ENCODE measurements at places on chromosomes 7 and 10.

- no peak for DNase-seq
Observed at GRCh38 chr10:52782554-52782953, 10.0 kb upstream of the MBL2 start.

DNA sequence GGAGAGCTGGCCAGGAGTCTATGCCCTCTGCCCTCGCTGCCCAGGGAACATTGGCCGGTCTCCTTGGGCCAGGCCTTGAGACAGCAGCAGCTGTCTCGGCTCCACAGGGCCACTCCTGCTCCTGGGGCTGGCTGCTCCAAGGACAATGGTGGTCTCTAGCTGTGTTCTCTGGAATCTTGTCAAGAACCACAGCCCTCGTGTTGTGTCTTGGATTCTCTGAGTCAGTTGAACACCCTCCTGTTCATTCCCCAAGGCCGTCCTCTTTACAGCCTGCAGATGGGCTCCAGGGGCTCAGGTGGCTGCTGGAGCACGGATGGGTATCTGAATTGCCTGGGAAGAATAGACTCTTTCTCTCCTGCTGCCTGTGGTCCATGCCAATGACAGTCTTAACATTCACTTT, 511.1 kb downstream of the GLRX3 start:
- DNase-seq = no peak

GRCh38 chr10:122267849-122268737, 3.0 kb upstream of the BTBD16 start:
- peak; percentile 56 for DNase-seq

GRCh38 chr7:117751775-117752174, 121.5 kb downstream of the CTTNBP2 start:
- DNase-seq = peak; percentile 49

GRCh38 chr7:151744051-151744580, 132.8 kb downstream of the PRKAG2 start:
- DNase-seq = no peak

- DNase-seq = no peak
Observed at GRCh38 chr10:48879451-48879850, 60.2 kb downstream of the LRRC18 start.

DNA sequence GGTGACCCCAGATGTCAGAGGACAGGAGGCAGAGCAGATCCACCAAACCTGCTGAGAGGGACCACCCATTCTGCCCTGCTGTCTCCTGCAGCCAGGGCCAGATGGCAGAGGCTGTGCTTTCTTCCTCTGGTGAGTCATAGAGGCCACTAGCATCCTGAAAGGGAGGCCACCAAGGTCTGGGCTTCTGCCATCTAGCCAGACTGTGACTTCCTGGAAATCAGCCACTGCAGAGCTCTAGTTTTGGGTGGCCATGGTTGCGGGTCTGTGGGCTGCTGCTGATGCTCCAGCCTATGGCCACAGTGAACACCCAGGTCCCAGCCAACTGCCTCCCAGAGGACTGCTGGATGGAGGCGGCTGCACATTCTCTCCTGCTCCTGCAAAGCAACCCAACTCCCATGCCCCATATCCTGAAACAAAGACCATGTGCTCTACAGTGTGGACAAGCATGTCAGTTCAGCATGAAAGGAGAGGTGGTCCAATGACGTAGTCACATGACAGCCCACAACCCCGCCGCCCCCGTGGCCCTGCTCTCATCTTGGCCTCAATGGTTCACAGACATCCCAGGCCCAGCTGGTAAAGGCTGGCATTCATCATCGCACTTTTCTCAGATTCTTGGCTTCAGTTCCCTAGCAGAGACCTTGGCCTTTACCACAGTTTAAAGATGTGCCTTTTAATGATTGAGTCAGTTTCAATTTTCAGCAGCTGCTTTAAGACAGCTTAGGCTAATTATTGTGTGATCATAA, 73.9 kb upstream of the CXCL12 start:
- DNase-seq = no peak

- DNase-seq = no peak
Observed at GRCh38 chr10:94878649-94879048, 59.8 kb upstream of the CYP2C9 start.

DNA sequence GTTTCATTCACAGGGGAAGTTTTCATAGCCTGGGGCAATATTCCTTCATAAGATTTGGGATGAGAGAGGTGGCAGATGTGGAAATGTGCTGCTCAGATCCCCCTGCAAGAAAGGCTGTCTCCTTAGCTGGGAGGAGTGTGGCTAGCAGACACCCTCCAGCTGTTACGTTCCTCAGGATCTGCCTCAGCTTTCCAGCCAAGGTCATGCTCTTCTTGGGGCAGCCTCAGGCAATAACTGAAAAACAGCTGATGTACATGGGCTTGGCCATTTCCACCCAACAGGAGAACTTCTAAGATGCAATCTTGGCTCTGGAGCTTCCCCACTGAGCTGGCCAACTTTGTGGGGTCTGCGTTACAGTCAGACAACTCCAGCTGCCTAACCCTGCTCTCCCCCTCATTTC, 51.3 kb upstream of the SEPTIN7 start:
- no peak for DNase-seq

DNA sequence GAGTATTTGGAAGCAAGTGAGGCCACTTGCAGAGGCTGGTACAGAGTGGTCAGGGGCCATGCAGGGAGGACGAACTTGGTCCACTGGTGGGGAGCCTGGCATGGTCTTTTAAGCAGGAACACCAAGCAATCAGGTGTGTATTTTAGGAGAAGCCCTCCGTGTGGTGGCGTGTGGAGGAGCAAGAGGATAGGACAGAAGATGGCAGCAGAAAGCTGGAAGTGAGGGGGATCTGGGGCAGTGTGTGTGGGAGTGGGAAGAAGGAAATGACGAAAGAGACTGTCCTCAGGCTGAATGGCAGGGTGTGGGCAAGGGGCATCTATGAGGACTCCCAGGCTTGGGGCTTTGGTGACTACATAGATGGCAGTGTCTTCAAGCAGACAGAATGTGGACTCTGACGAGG, 51.2 kb downstream of the TEX36 start:
- DNase-seq = no peak

- no peak for DNase-seq
Observed at GRCh38 chr7:19709249-19709578, 377 bp upstream of the POLR1F start.

DNA sequence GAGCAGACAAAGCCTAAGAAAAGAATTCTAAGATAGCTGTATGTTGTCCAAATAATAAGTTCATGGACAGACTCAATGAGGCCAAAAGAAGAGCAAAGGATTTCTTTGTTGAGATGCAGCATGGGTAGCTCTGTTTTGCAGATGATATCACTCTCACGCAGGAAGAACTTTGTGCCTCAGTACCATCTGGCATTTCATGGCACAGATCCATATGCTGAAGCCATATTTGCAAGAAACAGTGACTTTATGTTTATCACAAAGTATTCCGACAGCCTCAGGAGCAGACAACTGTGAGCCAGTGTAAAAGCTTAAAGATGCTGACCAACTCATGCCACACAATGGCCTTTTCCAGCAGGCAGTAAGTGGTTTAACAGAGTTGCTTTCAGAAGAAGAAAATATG, 45.5 kb upstream of the RNF148 start:
- DNase-seq = no peak

- no peak for DNase-seq
Observed at GRCh38 chr7:15471669-15471950, 90.2 kb downstream of the AGMO start.

- peak; percentile 57 for DNase-seq
Observed at GRCh38 chr7:97215556-97215955, 98.1 kb downstream of the SDHAF3 start.

GRCh38 chr10:2076528-2076927, 339.2 kb upstream of the ADARB2 start:
- no peak for DNase-seq

- no peak for DNase-seq
Observed at GRCh38 chr7:2070151-2070763, 162.5 kb downstream of the MAD1L1 start.

DNA sequence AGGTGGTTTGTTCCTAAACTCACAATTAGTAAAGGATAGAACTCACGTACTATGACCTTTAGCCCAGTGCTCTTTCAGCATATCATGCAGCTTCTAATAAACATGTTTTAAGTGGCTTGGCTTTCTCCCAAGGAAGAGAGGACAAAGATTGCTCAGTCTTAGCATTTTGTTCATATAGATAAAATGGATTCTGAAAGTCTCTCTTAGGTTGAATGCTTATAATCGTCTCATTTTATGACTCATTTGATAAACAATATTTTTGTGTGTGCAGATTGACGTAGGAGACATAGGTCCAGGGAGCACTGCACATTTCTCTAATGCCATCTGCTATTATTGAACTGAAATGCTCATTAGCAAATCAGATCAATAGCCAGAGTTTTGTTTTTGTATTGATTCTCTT, 44.8 kb downstream of the GNAT3 start:
- peak; percentile 62 for DNase-seq

- DNase-seq = no peak
Observed at GRCh38 chr7:42698600-42699374, 213.1 kb downstream of the C7orf25 start.

- DNase-seq = peak; percentile 76
Observed at GRCh38 chr7:140342727-140343514, 55.4 kb downstream of the SLC37A3 start.

DNA sequence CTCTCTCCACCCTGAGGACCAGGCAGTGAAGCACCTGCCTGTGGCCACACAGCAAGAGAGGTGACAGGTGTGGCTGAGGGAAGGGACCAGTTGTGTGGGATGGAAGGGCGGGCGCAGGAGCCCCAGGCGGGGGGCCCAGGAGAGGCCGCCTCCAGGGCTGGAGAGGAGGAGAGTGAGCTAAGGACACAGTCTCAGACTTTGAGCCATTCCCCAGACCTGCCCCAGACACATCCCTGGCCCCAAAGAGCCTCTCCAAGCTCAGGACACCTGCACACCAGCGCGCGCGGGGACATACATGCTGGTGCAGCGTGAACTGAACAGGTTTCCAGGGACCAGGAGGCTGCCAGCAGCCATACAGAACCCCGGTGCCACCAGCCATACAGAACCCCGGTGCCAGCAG, 237.3 kb downstream of the MAD1L1 start:
- no peak for DNase-seq

GRCh38 chr10:132117636-132118190, 52.0 kb downstream of the JAKMIP3 start:
- DNase-seq = no peak

GRCh38 chr10:97278491-97278989, 13.9 kb downstream of the ARHGAP19 start:
- peak; percentile 86 for DNase-seq

GRCh38 chr7:41148521-41148951, 554.4 kb downstream of the INHBA start:
- DNase-seq = no peak

- no peak for DNase-seq
Observed at GRCh38 chr10:16674147-16674703, 143.0 kb downstream of the RSU1 start.

GRCh38 chr7:36396150-36396549, 6.5 kb downstream of the ANLN start:
- no peak for DNase-seq

DNA sequence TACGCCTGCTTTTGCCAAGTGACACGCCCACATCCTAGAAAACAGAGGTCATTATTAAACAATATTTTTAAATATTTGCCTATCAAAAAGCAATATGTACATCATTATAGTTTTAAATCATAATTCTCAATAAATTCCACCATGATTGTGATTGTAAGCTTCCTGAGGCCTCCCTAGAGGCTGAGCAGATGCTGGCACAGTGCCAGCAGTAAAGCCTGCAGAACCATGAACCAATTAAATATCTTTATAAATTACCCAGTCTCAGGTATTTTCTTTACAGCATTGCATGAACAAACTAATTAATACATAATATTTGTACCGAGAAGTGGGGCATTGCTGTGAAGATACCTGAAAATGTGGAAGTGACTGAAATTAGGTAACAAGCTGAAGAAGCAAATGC, 174.7 kb upstream of the TMEM196 start:
- no peak for DNase-seq

- DNase-seq = no peak
Observed at GRCh38 chr7:144027974-144028373, 20.8 kb upstream of the OR2A5 start.

- no peak for DNase-seq
Observed at GRCh38 chr10:714214-714613, 24.7 kb upstream of the DIP2C start.

GRCh38 chr10:59635502-59636290, 74.0 kb downstream of the SLC16A9 start:
- no peak for DNase-seq

- DNase-seq = no peak
Observed at GRCh38 chr7:126426652-126427051, 826.1 kb downstream of the GRM8 start.

GRCh38 chr7:44152971-44153947, 12.1 kb upstream of the MYL7 start:
- no peak for DNase-seq

DNA sequence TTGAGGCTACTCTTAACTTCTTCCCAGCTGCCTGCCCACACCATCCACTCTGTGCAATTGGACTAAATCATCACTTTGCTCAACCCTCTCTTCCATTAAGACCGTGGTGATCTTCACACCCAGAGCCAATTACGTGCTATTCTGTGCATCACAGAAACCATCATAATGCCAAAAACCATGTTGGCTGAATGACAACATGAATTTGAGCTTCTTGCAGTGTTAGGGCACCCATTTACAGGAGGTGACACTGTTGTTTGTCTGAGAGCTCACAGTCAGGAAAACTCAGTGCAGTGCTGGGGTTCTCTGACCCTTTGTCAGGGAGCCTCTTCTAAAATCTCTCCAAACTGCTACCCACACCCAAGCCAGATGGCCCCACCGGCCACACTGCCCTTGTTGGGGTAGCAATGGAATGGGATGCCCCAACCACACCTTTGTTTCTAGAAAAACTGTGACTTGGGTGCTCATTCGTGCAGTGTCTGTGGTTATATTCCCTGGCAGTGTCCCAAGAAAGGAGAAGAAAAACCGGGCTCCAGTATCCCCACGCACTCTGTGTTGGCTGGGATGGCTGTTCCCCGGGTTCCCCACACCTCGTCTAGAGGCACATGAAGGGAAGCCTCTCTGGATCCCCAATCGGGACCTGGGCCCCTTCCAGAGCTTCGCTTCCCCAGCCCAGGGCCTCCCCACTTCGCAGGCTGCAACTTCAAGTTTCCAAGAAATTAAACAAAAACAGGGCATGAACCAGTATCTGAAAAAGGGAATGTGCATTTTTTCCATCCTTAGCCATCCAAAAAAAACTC, 2.0 kb upstream of the TNS3 start:
- DNase-seq = no peak

GRCh38 chr10:126906704-126907422, 1.6 kb downstream of the DOCK1 start:
- DNase-seq = no peak

GRCh38 chr7:130372402-130373165, 7.7 kb upstream of the CPA1 start:
- DNase-seq = peak; percentile 35

GRCh38 chr7:155676052-155676451, 31.6 kb downstream of the RBM33 start:
- DNase-seq = peak; percentile 36

- no peak for DNase-seq
Observed at GRCh38 chr7:139752604-139753003, 25.2 kb downstream of the HIPK2 start.

Measured in hematopoietic multipotent progenitor cell treated with erythropoietin and hydrocortisone succinate and interleukin-3 and kit ligand, for 4 days (in vitro differentiated cells).